Fibroblast of skin of right biceps (primary cell): ENCODE measurements at places on chromosomes 2 and 18.
A peak's percentile ranks its signal among the peaks of the same experiment; 100 is the strongest.

DNA sequence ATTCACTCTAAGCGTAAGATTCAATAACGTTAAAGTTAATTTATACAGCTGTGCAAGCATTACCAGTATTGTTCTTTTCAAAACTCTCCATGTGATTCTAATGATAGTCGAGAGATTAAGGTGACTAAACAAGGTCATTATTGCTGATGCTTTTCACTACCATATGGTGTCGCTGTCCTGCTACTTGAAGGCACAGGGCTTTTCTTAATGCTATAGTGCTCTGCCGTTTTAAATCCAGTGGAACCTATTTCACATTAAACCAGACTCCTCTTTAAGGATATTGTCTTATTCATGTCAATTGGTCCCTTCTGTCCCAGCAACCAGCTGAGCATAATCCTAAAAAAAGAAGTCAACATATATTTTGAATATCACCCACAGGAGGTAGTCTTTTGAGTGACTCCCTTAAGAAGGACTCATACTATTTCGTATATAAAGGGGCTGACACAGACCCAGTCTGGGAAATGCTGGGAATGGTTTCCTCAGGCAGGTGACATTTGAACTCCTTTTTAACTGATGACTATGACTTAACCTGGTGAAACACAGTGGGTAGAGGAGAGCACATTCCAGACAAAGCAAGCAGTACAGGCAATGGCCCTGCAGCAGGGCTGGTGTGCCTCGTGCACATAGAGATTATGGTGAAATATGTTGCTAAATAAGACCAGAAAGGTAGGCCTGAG lies 53.9 kb upstream of the CYTIP start:
- DNase-seq, result peak; percentile 50

GRCh38 chr2:150491943-150492342 lies 4.5 kb upstream of the RND3 start:
- peak; percentile 79 for DNase-seq

DNA sequence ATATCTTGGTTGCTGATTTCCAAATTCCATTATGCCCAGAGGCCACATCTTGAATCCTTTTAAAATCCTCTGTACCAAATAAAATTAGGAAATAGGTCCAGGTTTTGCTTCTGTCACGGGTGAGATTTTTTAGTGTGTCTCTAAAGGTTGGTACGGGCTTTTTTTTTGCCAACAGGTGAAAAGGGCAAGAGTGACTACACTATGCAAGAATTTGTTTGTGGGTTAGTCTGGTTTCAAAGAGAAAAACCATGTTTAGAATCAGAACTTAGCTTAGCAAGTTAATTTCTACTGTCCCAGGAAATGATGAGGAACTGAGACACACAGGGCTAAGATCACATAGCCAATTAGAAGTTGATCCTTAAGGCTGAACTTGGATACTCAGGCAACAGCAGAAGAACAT lies 41.7 kb downstream of the POLR1A start:
- peak; percentile 20 for DNase-seq

DNA sequence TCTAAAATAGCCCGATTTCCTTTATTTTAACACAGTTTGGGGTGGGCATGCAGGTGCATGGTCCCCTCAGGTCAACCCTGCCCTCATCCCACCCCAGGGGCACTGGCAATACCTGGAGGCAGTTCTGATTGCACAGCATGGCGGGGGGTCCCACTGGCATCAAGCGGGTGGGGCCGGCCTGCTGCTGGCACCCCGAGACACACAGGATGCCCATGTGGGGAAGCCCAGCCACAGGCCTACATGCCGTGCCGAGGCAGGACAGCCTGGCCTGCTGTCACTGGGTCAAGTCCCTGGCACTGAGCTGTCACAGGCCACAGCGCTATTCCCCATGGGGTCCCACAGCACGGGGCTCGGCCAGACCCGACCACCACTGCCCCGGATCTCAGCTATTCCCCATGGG lies 11.9 kb upstream of the KCNG2 start:
- no peak for DNase-seq

- DNase-seq, result peak; percentile 96
Measured at GRCh38 chr18:48942554-48943261, 8.1 kb downstream of the SMAD7 start.

- DNase-seq, result no peak
Measured at GRCh38 chr2:209565896-209566582, 142.2 kb downstream of the MAP2 start.

DNA sequence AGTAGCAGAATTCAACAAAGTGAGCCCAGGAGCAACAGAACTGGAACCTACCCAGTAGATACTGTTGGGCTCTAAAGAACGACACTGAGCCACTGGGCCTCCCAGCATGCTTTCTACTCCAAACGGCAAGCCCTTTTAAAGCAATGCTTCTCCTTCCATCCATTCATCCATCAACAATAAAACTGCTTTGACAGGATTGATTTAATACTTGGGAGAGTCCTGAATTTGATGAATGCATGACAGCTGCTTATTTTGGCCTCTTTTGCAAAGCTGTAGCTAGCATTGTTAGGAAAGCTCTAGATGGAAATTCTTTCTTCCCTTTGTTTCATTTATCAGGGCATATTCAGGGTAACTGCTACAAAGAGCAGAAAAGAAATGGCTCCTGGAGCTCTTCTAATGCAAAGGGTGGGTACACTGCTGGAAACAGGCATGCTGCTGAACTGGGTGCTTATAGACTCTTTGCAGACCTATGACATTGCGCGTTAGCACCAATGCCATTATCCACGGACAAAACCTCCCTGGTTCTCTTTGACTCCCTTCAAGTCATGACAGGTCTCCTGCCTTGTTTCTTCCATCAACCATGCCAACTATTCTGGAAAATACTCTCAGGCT lies 138.4 kb upstream of the HNRNPA3 start:
- no peak for DNase-seq

GRCh38 chr2:119650846-119651370 lies 28.1 kb upstream of the TMEM177 start:
- DNase-seq, result no peak

GRCh38 chr18:34521040-34521439 lies 189.1 kb upstream of the DTNA start:
- DNase-seq, result no peak

DNA sequence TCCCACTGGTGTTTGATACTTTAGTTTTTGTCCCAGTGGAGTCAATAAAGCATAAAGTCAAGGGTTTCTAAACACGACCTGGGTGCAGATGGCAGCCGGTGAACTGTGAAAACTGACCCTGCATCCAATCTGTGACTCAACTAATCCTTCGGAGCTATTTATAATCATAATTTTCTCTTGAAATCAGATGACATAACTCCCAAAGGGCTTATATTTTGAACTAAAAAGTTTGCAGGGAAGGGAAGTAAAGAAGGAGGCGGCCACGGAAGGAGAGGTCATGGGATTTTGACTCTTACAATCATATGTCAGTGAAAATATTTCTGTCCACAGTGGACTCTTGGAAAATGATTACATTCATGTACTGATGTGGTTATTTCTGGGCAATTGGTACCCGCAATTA lies 178.5 kb downstream of the PDE1A start:
- DNase-seq, result no peak

DNA sequence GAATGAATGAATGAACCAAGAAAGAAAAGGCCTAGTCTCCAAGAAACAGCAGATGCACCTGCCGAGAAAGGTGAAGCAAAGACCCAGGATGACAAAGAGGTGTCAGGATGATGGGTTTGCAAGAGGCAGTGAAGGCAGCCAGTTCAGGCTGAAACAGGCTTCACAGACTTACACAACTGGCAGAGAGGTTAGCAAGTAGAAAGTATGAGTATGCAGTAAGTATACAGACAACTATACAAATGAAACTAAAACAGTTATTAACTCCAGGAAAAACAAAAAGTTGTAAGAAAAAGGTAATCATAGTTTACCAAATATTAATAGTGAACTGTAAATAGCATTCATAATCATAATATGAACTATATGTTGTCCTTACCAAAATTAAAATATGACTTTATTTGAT lies 19.8 kb upstream of the RNU4ATAC start:
- no peak for DNase-seq

DNA sequence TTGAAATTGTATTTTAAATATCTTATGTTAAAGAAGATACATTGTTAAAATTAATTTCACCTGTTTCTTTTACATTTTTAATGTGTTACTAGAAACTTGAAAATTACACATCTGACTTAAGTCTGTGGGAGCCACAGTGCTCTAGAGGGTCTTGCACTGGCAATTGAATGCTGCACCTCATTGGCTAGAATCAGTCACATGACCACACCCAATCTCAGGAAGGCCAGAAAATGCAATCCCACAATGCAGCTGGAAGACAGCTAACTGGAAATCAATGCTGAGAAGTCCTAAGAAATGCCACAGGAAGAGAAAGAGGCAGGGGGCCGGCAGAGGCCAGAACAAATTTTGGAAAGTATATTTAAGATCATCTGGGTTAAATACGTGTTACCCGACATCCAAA lies 189.2 kb upstream of the POU3F3 start:
- no peak for DNase-seq

DNA sequence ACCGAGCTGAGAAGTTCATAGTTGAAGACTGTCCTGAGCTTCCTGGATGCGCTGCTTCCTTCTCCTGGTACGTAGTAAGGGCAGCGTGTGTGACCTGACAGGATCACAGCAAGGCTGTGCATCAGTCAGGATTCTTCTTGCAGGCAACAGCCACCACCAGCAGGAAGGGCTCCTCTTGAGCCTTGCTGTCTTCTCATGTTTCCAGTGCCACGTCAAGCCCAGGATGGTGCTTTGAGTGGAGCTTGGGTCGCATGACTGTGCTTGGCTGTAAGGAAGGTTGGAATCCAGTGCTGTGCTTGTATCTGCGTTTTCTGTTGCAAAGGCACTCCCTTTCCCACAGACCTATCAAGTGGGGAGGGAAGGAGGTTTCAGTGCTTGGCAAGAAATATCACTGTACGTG lies 194.3 kb downstream of the LDLRAD4 start:
- DNase-seq, result no peak

DNA sequence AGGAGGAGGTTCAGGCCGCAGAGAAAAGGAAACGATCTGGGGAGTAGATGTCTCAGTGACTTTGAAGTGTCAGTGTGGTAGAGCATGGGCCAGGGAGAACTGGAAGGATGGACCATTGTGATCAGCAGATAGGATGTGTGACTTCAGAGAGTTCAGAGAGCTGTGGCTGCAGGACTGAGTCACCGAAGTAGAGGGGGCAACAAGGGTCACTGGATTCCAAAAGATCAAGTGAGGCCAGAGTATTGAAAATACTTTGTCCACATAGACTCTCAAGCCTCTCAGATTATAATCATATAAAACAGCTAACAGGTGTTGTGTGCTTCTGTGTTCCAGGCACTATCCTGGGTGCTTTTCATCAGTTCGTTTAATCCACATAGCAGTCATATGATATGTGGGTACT lies 99.4 kb downstream of the CRIM1 start:
- DNase-seq, result no peak

DNA sequence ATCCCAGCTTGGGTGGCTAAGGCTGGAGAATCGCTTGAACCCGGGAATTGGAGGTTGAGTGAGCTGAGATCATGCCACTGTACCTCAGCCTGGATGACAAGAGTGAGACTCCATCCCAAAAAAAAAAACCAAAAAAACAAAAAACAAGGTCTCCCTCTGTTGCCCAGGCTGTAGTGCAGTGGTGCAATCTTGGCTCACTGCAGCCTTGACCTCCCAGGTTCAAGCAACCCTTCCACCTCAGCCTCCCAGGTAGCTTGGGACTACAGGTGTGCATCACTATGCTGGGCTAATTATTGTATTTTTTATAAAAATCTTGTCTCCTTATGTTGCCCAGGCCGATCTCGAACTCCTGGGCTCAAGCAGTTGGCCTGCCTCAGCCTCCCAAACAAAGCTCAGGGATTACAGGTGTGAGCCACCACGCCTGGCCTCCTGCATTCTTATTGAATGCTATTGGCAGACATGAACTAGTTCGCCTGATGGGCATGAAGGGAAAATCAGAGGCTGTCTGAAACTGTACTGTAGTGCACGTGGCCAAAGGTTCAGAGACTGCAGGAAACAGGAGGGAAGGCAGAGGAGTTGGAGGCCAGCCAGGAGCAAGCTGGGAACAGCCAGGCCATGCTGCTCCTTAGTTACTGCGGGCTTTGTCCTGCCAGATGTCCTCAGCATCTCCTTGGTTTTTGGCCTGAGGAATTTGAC lies 16.0 kb upstream of the ASXL2 start:
- peak; percentile 8 for DNase-seq

DNA sequence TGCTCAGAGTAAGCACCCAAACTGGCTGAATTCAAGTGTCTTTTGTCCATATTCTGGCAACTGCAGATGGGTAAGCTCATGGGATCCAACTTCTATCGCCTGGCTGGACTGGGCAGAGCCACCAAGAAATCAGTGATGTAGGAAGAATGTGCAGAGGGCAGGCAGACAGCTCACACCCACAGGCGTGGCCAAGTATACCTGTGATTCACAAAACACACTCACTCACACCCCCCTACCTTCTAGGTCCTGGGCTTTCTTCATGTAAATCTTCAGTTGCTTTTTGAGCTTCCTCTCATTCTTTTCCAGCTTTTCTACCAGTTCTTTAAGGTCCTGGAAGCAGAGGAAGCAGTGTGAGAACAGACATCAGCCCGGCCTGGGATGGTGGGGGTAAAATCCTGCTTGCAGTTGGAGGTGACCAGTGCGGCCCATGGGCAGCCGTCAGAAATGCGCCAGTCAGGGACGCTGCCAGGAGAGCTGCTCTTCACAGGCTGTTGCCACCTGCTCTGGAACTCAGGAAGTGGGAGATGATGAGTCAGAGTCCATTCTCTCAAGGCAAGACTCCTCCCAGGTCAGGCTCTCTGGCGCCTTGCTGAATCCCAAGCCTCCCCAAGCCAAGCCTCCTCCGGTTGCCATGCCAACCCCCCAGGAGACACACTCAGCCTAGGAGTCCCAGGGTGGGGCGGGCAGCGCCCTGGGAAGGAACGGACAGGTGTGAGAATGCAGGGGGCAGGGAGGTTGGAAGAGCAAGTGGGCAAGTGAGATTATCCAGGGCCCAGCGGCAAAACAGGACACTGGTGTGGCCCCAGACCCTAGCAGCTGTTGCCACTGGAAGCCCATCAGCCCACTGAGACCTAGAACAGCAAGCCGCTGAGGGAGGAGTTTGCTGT lies 36.2 kb upstream of the ACAA2 start:
- DNase-seq, result peak; percentile 81

GRCh38 chr18:66638856-66639629 lies 35.2 kb upstream of the CDH19 start:
- no peak for DNase-seq

GRCh38 chr2:43340945-43341356 lies 114.5 kb upstream of the ZFP36L2 start:
- DNase-seq, result peak; percentile 94

- DNase-seq, result no peak
Measured at GRCh38 chr2:46451131-46451711, 28.1 kb upstream of the TMEM247 start.

GRCh38 chr18:31205273-31205672 lies 42.6 kb upstream of the DSC1 start:
- DNase-seq, result no peak

- no peak for DNase-seq
Measured at GRCh38 chr18:58443671-58444070, 185.2 kb downstream of the ALPK2 start.
